HAP-1 (cell line): ENCODE measurements at places on chromosomes 2 and 18.

- DNase-seq = no peak
Observed at GRCh38 chr2:223007531-223007930, 44.5 kb upstream of the KCNE4 start.

- no peak for DNase-seq
Observed at GRCh38 chr2:188811522-188811921, 162.7 kb upstream of the COL3A1 start.

DNA sequence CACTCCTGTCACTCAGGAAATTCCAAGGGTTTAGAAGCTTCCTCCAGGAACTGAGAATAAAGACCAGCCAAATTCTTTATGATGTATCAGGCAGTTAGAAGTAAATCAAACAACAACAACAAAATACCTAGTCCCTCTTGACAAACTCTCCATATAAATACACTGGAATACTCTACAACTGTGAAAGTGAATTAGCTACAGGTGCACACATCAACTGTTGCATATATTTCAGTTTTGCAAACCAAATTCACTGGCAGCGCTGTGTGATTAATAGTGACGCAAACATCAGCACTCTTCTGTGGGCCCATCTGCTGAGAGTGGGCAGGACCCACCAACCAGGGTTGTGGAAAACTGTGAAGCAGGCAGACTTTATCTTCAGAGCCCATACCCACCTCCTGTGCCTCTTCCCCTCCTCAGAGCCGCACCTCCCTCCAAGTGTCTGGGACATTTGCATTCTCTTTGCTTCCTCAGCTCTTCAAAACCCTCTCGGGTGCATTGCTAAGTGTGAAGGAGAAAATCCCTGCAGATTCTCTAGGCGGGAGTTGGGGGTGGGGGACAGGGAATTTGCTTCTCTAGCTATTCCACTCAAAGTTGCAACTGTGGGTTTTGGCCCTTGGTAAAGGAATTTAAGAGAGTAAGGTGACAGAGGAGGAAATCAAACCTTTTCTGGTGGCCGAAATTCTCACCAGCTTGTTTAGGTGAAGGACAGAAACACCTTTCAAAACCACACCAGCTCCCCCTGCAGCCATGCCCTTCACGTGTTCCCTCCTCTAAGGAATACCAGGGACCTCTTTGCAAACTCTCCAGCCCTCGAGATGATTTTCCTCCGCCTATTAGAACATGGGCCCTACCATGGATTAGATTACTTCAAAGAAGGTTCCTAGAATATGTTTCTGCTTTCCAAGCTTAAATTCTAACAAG, 119.3 kb downstream of the MRO start:
- no peak for DNase-seq

GRCh38 chr18:13379930-13380690, 161.6 kb downstream of the LDLRAD4 start:
- DNase-seq = no peak

GRCh38 chr2:36277881-36278523, 77.6 kb upstream of the CRIM1 start:
- no peak for DNase-seq

- DNase-seq = peak; percentile 79
Observed at GRCh38 chr2:217294211-217294610, 434.3 kb upstream of the TNP1 start.

DNA sequence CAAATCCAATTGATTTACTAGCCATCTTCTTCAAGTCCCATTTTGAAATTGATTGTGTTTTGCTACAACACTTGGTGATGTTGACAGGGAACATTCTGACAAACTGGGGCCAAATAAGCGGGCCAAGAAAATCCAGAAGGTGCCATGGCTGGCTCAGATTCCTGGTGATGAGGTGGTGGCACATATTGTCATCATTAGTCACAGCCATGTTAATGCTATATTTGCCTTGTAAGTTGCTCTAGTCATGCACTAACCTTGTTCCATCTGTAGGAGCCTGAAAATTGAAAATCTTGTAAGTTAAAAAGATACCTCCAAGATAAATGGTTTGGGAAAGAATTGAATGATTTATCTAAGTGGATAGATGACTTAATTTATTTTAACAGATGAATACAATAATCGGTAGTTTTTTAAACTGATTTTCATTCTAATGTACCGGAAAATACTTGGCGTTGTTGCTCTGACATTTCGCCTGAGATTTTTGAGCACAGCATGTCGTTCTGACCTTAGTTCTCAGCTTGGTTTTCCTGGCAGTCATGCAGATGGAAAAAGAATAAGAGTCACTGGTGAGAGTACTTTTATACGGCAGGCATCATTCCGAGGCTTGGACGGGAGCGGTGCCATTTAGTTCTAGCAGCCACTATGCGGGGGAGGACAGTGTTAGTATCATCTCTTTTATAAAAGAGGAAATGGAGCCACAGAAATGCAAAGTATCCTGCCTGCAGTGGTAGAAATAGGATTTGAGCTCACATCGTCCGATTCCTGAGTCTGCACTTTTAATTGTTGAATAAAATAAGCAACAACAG, 133.9 kb downstream of the ZNF532 start:
- peak; percentile 43 for DNase-seq

GRCh38 chr2:130890941-130891669, 54.4 kb downstream of the ARHGEF4 start:
- no peak for DNase-seq

GRCh38 chr2:19882286-19882685, 19.5 kb downstream of the TTC32 start:
- no peak for DNase-seq

DNA sequence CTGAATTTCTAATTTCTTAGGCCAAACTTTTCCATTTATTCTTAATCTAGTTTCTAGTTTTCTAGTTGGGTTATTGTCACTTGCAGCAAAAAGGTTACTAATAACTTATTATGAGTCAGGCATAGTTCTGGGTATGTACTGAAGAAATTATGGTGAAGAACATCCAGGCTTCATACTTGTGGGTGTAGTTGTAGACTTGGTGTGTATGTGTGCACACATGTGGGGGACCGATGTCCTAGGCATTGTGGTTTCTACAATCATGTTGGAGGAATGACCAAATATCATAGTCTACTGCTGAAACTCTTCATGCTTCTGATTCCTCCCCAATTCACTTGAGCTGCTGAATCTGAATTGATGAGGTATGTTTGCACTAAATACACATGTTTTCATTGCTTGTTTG, 141.2 kb downstream of the PMAIP1 start:
- no peak for DNase-seq

- no peak for DNase-seq
Observed at GRCh38 chr2:63735263-63735662, 106.4 kb upstream of the UGP2 start.

GRCh38 chr2:237289139-237289538, 124.8 kb downstream of the COL6A3 start:
- DNase-seq = no peak

DNA sequence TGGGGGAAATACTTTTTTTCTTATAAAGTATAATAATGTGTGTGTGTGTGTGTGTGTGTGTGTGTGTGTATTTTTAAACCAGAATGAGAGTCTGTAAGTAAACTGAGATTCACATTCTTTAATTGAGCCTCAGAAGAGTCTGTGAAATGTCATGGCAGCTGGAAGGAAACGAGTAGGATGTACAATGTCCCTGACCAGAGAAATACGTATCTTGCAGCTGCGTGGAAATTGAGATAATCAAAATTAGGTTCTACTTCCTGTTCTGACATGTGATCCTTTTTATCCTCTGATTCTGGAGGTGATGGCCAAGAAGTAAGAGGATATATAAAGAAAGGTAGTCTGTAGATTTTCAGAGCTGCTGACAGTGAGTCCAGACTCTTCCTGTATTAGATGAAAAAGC, 50.0 kb downstream of the SH3RF3 start:
- DNase-seq = no peak

- peak; percentile 25 for DNase-seq
Observed at GRCh38 chr2:144430722-144431391, 89.1 kb downstream of the ZEB2 start.

DNA sequence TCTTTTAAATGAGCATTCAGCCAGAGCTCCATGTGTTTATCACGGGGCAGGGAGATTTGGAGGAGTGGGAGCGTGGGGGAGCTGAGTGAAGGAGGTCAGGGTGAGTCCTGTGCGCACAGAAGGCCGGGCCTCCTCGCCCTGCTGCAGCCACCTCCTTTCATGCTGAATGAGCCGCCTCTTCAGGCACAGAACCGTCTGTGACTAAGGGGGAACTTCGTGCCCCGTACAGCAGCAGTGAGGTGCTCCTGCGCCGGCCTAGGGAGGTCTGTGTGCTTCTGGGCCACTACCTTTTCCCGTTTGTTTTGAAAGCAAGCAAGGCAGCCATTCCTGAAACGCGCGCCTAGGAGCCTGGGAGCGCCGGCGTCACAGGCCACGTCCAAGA, 27.1 kb upstream of the ZNF516 start:
- peak; percentile 57 for DNase-seq

- DNase-seq = no peak
Observed at GRCh38 chr2:191189112-191189635, 38.4 kb upstream of the STAT4 start.

GRCh38 chr2:109187711-109188495, 58.9 kb downstream of the SH3RF3 start:
- DNase-seq = no peak

DNA sequence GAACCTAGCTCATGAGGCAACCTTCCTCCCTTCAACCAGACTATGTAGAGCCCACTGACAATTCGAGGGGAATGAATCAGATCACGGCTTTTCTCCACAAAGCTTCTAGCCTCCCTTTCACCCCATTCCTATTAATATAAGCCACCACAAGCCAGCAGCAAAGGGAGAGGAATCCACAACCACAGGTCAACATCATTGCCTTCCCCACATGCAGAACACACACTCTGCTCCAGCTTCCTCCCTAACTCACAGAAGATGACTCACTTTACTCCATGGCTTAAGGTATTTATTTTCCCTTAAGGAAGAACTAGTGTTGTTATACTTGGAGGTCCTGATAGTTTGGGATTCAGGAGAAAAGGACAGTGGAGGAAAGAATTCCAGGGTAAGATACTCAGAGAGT, 272.2 kb downstream of the C1D start:
- DNase-seq = no peak

DNA sequence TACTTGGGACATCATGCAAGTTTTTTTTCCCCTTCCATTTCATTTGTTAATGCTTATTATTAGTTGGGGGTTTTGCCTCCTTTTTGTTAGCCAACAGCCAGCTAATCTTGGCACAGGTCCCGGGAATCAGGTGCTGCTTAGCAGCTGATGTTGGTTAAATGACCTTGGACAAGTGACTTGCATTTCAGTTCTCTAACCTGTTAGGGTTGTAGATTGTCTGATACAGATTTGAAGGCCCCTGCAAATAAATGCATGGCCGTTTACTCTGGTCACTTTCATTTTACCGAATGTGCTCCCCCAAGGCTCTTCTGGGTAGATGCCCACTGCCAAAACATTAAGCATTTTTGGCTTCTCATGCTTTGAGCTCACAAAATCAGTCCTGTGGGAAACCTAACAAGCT, 120.9 kb downstream of the SPTBN1 start:
- DNase-seq = peak; percentile 53

DNA sequence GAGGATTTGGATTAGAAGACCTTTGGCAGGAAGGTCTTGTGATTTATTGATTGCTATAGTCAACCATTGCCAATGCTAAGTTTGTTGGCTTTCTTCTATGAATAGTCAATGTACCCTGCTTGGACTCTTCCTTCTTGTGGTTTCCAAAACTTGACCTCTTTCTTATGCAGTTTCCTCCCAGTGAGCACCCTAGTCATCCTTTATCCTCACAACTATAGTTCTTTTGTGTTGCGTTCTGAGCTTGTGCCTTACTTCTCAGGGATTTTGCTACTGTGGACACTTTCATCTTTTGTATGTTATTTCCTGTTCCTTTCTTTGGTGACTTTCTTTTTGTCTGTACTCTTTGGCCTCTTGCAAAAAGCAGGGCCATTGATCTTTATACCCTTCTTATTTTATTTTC, 168.2 kb downstream of the LRRTM1 start:
- no peak for DNase-seq

GRCh38 chr18:34867520-34867919, 157.4 kb downstream of the DTNA start:
- peak; percentile 40 for DNase-seq

DNA sequence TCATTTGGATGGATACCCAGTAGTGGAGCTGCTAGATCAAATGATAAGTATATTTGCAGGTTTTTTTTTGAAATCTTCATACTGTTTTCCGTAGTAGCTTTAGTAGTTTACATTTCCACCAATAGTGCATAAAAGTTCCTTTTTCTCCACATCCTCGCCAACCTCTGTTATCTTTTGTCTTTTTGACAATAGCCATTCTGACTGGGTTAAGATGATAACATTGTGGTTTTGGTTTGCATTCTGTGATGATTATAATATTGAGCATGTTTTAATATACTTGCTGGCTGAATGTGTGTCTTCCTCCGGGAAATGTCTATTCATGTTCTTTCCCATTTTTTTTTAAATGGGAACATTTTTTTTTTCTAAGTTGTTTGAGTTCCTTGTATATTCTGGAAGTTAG, 260.0 kb downstream of the GULP1 start:
- no peak for DNase-seq

- DNase-seq = peak; percentile 53
Observed at GRCh38 chr2:207768866-207769596, 675 bp downstream of the FZD5 start.

GRCh38 chr18:48776641-48777025, 174.1 kb downstream of the SMAD7 start:
- DNase-seq = no peak

- DNase-seq = no peak
Observed at GRCh38 chr2:98937906-98938305, 1.9 kb upstream of the CRACDL start.

GRCh38 chr2:12728221-12728777, 11.6 kb downstream of the TRIB2 start:
- DNase-seq = no peak

DNA sequence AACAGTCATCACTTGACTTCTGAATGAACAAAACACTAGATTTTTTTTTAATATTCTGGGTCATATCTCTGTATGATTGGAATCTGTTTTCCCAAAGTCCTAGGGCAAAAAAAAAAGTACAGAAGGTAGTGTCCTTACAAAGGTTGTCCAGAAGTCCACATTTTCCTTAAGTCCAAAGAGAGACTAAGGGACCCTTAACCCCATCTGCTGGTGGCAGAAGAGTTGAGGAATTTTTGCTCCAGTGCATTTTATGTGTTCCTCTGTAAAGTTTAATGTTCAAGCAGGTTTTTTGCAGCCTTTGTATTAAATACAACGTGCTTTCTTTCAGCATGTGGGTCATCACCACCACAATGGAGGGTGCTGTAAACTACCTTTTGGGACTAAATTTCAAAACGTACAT, 215.9 kb downstream of the SP3 start:
- peak; percentile 27 for DNase-seq
